Stimulated activated CD8-positive, alpha-beta memory T cell treated with anti-CD3 and anti-CD28 coated beads, Interleukin-7, amount 100 ng/mL, for 1 hour (primary cell): ENCODE measurements at places on chromosomes 12 and 14.

DNA sequence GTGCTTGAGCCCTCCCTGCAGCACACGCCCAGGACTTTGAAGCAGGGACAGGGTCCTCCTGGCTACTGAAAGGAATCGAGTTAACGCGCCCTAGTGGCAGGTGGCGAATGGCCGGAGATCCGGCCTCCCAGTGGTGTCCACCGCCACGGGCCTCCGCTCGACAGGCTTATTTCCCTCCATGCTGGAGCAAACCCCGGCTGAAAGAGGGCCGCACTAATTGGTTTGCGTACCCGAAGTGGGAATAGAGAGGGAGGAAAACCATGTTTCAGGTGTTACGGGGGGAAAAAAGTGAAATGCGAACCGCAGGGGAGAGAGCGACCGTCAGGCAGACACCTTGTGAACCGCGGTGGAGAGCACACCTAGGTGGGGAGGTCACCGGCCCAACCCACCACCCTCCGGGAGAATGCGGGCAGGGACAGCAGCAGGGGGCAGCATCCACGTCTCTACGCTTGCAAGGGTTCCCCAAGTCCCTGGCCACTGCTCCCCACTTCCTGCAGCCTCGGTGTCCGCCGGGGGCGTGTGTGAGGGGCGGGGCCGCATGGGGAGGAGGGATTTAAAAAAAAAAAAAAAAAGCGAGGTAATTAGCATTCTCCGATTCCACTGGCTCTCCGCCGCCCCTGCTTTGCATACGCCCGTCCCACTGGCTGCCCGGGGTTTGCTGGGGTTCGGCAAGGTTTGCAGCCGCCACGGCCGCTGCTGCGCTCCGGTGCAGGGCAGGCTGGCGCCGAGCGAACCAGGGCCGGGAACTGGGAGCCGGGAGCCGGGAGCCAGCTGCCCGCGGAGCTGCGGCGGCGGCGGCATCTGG lies 224.6 kb upstream of the CRY1 start:
- peak; percentile 58 for DNase-seq

DNA sequence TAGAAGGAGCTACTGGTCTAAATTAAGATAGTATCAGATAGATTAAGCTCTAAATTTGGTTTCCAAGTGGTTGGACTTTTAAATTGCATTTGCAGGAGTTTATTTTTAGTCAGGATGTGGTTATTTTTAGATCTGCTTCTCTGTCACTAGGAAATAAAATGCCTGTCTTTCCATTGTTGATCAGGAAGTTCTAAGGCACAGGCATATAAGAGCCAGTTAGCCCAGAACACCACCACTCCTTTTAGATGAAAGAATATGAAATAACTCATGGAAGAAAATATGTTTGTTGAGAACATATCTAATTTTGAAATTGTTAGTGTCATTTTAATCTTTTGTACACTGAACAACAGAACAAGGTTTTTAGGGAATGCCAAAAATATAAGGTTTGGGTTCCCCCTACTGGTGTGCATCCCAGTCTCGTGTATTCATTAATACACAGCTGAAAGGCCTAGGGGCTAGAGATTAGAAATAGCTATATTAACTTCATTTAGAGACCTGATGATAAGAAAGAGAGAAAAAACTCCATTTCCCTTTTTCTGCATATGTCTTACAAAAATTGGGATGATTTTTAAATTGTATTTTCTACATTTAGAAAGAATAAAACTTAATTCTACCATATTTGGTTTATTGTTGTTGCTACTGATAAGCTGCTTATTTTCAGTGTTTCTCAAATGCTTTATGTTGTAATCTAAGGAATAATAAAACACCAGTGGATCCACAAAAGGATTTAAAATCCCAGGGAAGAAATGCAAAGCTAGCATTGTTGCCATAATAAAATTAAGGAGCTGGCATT lies 67.2 kb downstream of the RIC8B start:
- DNase-seq = no peak

GRCh38 chr12:112087055-112087850 lies 21.3 kb downstream of the NAA25 start:
- DNase-seq = no peak

DNA sequence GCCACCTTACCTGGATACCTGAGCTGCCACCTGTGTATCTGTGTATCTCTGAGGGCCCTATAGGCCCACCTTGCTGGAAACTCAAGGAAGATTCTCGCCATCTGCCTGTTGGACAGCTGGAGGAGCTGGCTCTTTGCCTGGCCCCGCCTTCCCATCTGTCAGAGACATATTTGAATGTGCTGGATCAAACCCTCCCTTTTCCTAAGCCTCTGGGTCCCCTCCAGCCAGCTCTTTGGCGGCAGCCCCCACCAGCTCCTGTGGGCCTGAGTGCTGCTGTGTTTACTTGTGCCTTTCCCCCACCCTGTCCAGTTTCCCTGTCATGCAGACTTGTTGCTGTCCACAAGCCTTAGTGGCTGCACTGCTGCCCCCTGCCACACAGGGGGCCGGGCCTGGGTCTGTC lies 55.9 kb upstream of the SRSF5 start:
- DNase-seq = no peak

DNA sequence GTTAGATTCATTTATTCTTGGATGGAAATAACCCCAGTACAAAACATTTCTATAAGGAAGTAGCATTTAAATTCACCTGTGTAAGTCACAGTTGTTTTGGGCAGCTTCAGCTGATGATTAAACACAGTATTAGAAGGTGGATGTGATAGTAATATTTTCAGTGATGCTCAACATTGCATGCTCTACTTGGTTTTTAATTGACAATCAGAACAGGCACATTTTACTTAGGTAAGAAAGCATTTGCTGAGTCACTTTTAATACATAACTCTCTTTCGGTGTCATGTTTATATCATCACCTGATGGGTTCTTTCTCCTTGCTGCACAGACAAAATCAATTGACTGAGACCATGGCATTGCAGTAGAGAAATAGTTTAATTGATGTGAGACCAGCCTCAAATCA lies 80.7 kb downstream of the CMAS start:
- no peak for DNase-seq

DNA sequence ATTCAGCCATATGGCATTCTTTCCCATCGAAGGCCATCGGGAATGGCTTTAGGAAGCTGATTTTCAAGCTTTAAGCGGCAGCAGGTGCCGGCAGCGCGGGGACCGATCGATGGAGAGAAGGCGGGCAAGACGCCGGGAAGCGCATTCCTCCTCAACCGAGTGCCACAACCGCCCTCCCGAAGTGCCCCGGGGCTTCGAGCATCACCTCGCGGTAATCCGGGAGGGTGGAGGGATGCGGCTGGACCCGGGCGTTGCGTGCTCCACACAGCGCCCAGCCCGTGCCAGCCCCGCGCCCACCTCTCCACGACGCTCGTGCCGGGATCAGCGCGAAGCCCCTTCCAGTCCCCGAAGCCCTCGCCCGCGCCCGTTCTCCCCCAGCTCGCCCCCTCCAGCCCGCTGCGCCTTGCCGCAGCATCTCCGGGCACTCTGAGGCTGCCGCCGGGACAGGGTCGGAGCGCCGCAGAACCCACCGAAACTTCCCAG lies 3.2 kb downstream of the USP44 start:
- no peak for DNase-seq

DNA sequence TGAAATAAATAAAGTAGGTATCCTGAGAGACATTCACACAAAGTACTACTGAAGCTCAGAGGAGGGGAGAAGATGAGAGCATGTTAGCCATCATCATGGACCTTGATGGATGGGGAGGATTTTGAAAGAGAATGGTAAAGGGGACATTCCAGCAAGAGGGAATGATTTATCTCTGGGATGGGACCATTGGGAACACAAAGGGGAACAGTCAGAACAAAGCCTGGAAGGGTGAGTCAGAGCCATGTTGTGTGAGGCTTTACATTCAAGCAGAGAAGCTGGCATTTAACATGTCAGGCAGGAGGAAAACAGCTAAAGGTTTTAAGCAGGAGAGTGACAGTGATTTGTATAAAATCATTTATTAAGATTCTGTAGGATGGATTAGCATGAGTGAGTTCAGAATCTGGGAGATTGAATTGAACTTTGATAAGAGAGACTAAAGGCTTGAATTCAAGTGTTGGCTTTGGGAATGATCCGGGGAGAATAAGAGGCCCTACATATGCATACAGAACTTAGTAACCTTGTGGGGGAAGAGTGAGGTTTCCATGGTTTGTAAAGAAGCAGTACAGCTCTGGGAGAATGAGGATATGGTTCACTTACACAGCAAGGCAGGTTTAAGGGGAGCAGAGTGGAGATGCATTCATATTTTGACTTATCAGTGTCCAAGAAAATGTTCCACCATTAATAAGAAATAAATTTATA lies 174.4 kb downstream of the SYT10 start:
- no peak for DNase-seq

DNA sequence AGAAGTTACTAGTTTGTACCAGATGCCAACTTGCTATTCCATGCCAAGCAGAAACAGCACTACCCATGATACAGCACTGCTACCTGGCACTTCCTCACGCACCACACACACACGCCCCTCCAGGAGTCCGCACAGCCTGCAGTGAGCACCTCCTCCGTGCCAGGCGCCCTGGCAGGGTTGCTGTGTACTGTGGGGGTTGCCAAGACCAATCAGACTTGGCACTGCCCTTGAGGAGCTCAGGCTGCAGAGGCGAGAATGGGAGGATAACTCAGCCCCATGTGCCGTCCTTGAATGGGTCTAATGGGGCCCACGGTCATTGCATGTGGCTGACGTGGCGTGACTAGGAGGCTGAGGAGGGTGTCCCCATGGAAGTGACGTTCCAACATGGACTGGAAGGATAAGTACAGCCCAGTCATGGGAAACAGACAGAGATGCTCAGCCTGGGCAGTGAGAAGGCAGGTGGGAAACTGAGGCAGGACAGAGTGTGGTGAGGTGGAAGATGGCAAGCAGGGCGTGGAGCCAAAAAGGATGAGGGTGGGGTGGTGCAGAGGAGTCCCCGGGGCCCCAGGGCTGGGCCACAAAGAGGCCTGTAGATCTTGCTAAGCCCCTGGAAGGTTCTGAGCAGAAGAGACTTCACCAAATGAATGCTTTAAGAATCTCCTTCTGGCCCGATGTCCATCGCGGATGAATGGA lies 65.3 kb upstream of the C14orf180 start:
- no peak for DNase-seq

DNA sequence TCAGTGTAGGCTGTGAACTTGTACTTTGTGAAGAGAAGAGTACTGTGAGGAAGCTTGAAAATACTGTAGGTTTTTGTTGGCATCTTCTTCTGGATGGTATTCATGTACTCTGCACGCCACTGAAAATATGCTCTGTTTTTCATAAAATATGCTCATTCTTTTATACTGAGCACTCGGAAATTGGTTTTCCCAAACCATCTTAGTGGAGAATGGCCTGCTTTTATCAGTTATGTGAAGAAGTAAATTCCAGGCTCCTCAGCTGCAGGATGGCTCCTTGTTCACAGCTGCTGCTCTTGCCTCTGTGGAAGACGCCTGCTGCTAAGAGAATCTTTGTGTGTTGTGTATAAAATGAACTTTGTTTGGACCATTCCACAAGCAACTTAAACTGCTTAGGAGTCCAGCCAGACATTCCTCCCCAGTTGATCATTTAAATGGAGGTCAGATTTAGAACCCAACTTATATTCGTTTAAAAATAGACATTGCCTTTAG lies 443.5 kb upstream of the RGS6 start:
- DNase-seq = no peak

DNA sequence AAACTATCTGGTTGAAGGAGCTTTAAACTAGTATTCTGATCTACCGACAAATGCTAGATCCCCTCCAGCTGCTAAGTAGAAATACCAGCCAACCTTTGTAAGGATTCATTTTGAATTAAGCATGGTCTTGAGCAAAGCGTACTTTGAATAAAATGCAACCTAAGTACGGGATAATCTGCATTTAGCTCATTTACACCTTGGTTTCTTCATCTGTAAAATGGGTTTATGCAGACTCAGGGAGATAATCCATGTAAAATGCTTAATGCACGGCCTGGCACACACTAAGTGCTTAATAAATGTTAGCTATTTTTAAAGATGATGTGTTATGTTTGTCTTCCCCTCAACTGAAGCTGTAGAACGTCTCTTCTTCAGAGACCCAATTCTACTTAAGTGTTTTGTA lies 15.9 kb downstream of the EGLN3 start:
- no peak for DNase-seq

DNA sequence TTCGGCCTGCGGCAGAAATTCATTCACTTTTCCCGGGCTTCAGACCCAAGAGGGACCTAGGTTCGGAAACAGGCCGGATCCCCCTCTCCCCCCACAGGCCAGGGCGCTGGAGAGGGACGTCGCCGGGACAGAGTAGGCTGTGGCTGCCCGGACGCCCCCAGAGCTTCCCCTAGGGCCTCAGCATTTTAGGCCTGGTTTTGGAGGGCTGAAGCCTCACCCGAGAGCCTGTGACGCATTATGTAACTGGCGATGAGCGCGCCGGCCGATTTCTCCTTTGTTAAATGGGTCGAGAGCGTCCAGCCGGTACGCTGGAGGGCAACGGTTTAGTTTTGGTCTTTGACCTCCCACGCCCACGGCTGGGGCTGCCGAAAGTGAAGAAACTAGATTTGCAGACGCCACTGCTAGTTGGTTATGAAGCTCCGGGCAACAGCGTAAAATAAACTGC lies 657 bp downstream of the PEBP1 start:
- no peak for DNase-seq

DNA sequence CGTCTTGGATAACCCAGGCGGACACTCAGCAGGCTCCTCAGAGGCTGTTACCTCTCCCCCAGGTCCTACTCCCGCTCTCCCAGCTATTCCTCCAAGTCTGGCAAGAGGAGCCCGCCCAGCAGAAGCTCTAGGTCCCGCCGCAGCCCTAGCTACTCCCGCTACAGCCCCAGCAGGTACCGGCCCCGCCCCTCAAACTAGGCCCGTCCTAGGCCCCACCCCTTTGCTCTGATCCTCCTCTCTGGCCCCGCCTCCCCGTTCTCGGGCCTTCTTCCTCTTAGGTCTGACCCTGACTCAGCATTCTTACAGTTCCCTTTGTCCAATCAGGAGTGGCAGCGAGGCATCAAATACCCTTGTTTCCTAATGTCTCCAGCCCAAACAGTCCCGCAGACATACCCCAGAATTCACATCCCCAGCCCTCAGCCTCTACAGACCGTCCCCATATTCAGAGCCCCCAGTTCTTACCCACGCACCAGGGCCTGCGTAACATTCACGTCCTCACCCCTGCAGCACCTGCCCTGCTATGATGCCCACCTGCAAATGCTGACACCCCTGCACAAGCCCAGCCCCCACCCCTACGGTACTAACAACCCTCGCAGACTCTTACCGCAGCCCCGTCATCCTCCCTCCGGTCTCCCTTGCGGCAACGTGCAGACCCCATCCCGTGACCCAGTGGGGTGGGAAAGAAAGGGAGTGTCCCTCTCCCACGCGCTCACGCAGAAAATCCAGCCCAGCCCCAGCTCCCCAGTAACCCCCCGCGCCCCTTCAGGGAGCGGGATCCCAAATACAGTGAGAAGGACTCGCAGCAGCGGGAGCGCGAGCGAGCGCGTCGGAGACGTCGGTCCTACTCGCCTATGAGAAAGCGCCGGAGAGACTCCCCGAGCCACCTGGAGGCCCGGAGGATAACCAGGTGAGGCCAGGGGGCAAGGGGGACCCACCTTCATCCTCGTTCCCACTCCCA lies 25.0 kb upstream of the HSPB8 start:
- DNase-seq = no peak

- DNase-seq = no peak
Observed at GRCh38 chr14:24181371-24182077, 7.1 kb downstream of the IPO4 start.
